KBM-7 (cell line): ENCODE measurements at places on chromosomes 5 and 9.

GRCh38 chr5:60765019-60765709 lies 65.2 kb upstream of the DEPDC1B start:
- no peak for DNase-seq

GRCh38 chr5:122493091-122494021 lies 181.3 kb downstream of the SNCAIP start:
- no peak for DNase-seq

- no peak for DNase-seq
Observed at GRCh38 chr5:60014331-60014730, 120.8 kb upstream of the PDE4D start.

DNA sequence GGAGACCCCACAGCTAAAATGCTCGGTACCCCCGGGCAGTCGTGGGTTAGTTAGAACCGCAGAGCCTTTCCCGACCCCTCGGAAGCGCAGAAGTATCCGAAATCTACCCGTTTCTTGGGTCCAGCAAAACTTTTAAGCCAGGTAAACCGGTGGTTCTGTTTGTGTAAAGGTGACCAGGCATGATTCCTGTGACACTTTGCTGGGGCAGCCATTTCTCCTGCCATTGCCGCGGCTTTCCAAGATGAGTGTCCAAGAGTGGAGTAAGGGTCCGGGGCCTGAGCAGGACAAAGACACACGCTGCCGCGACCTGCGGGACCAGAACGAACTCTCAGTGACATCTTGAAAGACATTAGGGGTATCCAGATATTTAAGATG lies 655 bp downstream of the MARVELD2 start:
- DNase-seq = no peak

DNA sequence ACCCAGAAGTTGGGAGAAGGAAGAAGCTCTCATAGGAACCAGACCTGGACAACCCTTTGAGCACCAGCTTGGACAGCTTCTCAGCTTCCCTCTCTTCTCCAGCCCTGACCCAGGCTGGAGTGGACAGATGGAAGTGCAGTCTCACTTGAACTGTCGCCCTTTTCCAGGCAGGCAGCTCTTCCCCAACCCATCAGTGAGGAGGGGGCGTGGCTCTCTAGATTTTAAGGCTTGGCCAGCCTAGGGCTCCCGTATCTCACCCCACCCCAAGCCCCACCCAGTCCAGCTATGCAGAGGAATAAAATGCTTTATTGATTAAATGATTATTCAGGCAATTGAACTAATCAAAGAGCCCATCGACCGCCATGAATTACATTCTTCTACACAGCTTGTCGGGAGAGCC lies 2.2 kb downstream of the PAX5 start:
- no peak for DNase-seq

DNA sequence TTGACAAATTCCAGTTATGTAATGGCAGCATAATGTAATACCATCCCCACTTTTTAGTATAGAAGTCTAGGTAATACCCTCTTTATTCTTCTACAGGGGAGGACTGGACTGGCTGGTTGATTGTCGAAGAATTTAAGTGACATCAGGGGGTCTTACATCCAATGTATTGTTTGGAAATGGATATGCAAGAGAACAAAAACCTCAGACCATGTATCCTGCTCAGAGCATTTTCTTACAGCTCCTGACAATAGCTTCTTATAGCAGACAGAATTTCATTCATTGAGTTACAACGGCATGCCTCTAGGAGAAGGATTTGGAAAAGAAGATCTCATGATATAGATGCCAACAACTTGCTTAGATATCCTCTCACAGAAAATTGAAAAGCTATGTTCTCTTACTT lies 2032.3 kb downstream of the EFNA5 start:
- no peak for DNase-seq
